HL-60 (cell line): ENCODE measurements at places on chromosomes 3 and 15.

DNA sequence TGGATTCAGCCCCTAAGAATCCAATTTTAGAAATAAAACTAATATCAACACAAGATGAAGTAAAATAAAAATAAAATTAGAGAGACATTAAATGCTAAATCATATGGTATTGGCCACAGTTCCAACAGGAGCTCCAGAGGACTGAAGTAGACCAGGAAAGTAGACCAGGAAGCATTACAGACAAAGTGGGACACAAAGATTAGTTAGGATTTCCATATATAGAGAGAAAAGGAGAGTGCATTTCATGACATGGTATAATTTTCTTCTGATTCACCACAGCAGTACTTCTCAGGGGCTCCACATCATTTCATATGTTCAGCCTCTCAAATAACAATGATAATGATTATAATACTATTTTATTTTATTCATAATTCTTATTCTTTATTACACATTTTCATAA lies 18.3 kb downstream of the FGF7 start:
- no peak for DNase-seq

DNA sequence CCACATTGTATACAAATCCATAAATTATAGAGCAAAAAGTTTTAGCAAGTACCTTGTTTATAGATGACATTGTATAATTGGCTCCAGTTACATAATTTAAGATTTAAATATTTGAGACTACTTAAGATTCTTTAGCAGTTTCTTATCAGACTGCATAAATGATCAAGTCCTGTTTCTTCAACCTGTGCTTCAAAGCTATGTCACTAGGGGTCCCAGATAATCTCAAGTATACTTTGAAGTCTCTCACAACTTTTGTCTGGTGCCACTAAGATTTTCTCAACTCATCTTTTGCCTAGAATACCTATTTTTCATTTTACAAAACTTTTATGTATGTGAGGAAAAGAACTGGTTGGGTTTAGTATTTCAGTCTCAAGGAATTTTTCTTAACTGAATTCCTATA lies 205.5 kb downstream of the STAG1 start:
- DNase-seq = no peak

DNA sequence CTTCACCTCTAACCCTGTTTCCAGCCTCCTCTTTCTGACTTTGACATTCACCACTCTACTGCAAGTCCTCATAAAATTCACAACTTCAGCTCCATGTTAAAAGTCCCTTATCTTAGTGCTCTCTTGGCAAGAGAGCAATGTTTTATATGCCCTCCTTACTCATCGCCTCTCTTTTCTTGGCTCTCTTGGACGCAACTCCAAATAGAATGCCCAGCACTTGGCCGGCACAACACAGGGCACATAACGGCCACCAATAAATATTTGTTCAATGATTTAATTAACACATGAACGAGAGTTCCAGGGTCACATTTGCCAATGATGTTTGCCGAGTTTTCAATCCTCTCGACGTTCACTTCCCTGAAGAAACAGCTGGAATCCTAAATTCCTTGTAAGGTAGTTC lies 401.4 kb downstream of the ROBO1 start:
- DNase-seq = no peak

GRCh38 chr15:61038910-61039309 lies 190.2 kb downstream of the RORA start:
- no peak for DNase-seq

DNA sequence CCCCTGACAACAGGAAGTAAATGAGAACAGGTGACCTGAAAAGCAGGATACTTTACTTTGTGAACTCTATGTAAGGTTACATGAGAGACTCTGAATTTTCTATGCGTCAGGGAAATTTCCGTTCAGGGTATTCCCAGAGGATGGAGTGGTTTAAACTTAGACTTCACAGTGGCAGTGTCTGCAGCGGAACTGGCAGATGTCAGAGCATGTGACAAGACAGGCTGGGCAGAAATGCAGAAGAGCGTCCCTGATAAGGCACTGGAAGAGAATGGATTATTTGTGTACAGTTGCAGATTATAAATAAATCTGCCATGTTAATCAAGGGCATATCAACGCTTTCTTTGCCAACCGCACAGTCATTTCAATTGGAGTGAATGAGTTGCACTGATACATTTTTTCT lies 598.4 kb upstream of the ZNF717 start:
- DNase-seq = no peak

DNA sequence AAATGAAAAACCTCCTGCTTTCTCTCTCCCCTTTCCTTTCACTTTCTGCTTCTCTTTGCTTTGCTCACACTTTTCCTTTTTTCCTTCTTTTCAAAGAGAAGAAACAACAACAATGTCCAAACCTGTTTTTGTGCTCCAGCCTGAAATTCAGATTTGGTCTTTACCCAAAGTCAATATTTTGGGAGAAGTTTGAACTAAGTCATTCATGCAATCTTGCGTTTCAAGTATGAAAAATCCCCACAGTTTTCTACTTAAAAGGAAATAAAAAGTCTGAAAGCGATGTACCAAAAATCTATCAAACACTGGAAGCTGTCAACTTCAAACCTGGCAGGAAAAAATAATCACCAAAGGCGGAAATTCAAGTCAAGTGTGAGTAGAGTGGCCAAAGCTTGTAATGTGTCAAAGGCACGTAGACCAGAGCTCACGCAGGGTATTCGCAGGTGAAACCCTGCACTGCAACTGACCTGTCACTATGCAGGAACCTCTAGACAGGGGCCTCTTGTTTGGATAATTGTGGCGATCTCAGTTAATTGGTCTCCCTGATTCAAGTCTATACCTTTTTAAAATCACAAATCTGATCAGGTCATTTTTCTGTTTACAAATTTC lies 118.8 kb upstream of the GALNT15 start:
- no peak for DNase-seq

- no peak for DNase-seq
These were observed 46.0 kb downstream of the KLF13 start for GRCh38 chr15:31372635-31373091.

DNA sequence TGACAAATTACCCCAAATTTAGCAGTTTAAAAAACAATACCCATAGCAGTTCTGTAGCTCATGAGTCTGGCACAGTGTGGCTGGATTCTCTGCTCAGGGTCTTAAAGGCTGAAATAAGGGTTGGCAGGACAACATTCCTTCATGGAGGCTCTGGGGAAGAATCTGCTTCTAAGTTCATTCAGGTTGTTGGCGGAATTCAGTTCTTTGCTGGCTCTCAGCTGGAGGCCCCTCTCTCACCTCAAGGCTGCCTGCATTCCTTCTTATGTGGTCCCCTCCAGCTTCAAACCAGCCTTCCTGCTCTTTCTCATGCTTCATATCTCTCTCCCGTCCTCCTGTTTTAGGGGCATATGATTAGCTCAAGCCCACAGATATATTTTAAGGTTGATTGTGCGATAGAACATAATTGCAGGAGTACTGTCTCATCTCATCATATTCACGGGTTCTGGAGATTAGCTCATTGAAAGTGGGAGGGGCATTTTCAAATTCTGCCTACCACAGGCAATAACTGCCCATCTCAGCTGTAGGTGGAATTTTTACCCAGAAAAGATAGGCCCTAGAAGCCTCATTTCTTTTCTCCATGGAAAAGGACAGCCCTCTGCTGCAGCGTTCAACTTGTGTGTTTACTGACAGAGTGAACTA lies 5.6 kb upstream of the ZBTB47 start:
- DNase-seq = no peak
